Occipital lobe (tissue), 3 donors: ENCODE measurements at places on chromosomes 2 and 18. TPM values are rescaled to one million over a fixed set of nuclear protein-coding genes. Genes with fewer than 3 reads are reported as not detected.

POTEC gene
- not detected for total RNA-seq

ALK gene
- 0.78 TPM for total RNA-seq

IL1RL1 gene
- not detected for total RNA-seq

DSG2 gene
- total RNA-seq = 3.3 TPM

VWC2L gene
- 20.9 TPM for total RNA-seq
